ENCODE measurements at places on chromosomes 2 and 18. TPM values are rescaled to one million over a fixed set of nuclear protein-coding genes. Genes with fewer than 3 reads are reported as not detected.

DNA sequence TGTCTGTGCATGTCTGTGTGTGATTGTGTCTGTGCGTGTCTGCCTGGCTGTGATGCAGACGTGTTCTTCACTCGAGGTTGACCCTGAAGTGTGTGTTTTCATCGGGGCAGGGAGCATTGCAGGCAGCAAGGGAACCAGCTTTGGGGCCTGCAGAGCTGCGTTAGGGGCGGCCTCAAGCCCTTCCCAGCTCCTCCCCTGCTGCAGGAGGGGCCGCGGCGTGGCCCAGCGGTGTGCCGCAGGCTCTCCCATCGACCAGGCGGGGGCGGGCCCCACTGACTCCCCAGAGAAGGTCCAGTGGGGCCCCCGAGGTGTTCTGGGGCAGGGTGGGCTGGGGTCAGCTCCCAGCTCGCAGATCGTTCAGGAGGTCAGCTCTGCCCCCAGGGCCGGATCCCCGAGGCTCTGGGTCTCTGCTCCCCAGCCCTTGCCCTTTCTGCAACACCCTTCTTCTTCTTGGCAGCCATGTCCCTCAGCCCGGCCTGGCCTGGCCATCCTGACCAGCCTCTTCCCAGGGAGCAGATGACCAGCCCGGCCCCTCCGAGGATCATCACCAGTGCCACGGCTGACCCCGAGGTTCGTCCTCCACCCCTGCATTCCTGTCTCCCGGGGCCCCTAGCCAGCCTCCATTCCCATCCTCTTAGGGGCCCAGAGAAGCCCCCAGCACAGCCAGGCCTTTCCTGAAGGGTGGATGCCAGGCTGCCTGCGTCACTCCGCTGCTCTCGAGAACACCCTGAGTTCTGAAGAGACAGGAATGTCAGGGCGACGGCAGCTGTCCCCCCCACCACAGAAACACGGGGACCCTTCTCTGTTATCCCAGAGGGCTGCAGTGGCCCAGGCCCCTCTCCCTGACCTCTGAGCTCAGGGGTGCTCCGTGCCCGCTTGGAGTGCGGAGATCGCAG is 11.1 kb upstream of the KLHL30 start:
- DNase-seq, result no peak

GRCh38 chr18:56919190-56919589 is 227.7 kb upstream of the BOD1L2 start:
- DNase-seq, result no peak

DNA sequence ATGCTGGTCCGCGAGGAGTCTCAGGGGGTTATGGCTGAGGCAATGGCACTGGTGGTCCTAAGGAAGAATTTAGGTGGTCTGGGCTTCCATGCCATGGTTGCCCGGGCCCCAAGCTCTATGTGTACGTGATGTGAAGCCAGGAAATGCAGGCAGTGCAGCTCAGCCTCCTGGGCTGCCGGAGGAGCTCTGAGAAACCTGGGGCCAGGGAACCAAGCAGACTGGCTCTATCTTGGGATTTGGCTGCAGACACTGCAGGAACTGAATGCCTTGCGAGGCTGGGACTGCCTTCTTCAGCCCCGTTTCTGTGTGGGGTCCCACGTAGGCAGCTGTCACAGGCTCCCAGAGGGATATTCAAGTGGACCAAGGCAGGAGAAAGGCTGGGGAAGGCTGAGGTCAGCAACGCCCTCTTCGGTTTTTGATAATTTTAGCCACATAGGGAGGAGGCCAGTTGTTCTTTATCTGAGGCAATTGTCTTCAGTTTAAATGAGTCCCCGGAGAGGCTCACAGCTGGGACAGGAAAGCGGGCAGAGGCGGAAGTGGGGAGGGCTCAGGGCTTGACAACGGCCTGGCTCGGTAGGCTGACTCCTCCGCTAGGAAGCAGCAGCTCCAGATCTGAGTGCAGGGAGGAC is 77.7 kb downstream of the RHOB start:
- no peak for DNase-seq

TUBB8B gene
- total RNA-seq, result not detected

DNA sequence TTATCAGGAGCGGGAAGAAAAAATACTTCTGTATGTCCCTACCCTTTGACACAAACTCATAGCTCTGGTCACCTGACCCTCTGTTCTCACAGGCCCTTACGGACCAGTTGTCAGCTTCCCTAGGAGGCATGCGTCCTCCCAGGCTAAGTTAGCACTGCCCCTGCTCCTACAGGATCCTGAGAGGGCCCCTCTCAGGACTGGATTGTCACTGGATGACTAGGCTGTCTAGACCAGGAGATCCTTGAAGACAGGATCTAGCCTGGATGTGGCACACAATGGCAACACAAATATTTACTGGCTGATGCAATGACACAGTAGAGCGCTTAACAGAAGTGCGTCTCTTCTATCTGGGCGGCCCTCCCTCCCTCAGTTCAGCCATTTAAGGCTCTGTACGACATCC is 7.7 kb downstream of the FAM228A start:
- no peak for DNase-seq
